ENCODE measurements at places on chromosomes 2 and 18.

DNA sequence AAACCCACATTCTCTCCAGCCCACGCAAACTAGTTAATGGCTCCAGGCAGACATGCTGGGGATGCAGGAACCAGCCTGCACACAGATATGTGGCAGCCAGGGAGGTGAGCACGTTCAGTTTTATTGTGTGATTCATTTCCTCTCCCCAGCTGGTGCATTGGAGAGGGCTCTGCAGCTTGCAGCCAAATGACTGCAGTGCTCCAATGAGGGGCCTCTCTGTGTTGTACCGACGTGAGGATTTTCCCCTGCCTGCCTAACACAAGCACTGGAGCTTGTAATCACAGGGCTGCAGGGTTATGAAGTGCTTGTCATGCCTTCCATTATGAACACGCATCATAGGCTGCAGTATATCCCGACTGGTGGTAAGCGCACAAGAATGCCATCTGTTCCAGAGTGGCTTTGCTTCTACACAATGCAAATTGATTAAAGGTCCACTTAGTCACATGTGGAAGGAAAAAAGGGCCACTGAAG, 92.3 kb upstream of the THUMPD2 start:
- no peak for DNase-seq

DNA sequence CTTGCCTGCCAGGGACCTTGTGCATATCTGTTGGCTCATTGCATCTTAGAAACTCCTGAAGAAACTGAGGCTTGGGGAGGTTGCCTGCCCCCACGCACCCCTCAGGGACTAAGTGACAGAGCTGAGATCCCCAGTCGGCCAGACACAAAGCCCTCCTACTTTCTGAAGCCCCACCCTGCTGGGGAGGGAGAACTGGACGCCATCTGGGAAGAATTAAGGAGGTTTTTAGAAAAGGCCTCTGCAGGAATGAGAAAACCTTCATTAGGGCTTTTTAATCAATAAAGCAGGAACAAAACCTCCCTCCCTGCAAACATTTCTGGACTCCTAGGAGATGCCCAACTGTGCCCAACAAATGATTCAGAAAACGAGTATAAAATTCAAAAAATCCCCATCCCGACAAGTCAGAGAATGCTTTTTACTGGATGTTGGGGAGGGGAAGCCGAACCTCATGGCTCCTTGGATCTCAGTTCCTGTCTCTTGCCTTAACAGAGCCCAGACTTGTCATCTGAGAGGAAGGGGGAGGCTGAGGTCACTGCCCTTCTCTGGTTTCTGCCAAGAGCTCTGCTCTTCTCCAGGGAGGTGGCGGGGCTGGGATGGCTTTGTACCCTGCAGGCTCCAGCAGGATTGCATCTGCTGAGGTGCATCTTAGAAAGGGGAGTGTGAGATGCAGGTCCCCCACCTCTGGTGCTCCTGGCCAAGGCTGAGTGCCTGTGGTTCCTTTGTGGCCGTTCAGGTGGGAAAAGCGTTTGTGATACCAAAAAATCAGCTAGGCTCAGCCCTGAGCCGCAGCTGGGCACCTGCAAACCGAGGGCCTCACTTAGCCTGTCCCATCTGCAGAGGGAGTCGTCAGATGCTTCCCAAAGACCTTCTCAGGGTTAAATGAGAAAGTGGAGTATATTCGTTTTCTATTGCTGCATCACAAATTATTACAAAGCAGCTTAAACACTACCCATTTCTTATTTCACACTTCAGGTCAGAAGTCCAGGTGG, 142.4 kb downstream of the ZFP36L2 start:
- DNase-seq: no peak

DNA sequence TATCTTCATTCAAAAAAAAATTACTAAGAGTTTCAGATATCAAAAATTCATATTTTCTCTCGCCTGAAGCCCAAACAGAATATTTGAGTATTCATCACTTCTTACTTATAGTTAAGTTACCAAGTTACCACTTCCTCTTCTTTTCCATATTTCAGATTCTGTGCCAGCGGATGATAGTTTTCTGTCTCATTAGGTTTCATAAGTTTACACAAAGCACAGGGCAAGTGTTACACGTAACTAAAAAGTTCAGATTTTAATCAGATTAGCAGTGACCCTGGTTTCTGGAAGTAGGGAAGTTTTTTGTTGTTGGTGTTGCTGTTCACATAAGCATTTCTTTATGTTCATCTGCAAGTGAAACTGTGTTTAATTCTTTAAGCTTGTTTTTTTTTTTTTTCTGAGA, 10.2 kb downstream of the AFTPH start:
- no peak for DNase-seq

GRCh38 chr2:33598561-33599174, 431 bp downstream of the FAM98A start:
- DNase-seq: peak; percentile 11

- no peak for DNase-seq
Observed at GRCh38 chr2:67561457-67561965, 164.4 kb downstream of the ETAA1 start.

DNA sequence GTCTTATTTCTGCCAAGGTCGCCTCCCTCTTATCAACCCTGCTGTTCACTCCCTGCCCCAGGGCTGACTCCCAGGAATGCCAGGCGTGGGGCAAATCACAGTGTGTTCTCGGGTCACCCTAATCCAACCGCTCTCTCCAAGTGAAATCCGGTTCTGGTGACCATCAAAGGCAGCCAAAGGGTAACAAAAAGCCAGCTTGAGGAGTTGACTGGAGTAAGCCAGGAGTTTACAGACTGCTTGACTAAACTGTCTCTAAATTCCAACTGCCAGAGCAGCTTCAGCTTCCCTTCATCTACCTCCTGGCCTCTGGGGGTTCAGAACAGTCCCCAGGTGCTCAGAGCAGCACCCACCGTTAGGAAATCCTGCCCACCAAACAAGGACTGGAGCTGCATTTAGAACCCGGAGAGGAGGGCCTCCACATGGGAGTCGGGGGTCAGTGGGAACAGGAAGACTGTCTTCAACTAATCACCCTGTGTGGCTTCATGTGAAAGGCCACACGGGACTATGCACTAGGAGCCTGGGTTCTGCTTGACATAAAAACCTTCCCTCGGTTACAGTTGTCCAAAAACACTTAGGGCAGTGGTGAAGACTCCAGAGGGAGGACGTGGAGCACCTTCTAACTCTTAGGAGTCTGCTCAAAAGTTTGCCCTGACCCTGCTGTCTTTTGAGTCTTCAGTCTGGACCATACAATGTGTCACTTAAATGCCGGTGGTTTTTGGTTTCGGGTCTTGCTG, 24.2 kb upstream of the MCFD2 start:
- no peak for DNase-seq

- DNase-seq: no peak
Observed at GRCh38 chr2:206804326-206804725, 38.9 kb downstream of the FASTKD2 start.

GRCh38 chr2:97997784-97998392, 2.1 kb upstream of the TMEM131 start:
- no peak for DNase-seq

All from esophagus squamous epithelium (tissue), 5 donors.